ENCODE measurements at places on chromosomes 2 and 18.

GRCh38 chr18:48548011-48548771 lies 9.4 kb downstream of the CTIF start:
- DNase-seq, result peak; percentile 87

GRCh38 chr18:40159141-40160017 lies 1795.7 kb upstream of the PIK3C3 start:
- no peak for DNase-seq

- DNase-seq, result peak; percentile 57
Measured at GRCh38 chr18:77208964-77209363, 40.7 kb upstream of the GALR1 start.

DNA sequence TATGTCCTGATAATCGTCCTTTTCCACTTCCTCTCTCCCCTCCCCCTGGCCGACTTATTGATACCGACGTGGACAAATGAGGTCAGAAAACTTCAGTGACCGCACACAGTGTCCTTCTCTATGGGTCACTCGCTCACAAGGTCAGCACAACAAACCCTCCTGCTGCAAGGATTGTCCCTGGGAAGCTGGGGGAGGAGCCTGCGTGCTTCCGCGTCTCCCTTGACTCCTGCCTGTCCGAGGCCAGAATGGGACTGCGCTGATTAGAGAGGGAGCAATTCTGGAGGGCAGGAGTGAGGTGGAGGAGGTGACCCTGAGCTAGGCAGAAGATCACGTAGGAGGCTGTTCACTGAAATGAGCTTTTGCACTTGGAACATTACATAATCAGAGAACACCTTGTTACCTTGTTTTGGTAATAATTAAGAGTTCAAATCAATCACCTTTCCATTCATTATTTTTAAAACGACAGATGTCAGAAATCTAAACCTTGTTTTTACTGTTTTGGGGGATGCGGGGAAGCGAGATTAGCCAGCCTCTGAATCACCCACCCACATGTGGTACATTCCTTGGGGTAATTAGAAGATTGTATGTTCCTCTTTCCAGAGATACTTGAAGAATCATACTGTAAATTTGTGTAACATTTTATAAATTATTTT lies 70.6 kb downstream of the CTAGE1 start:
- DNase-seq, result peak; percentile 65

DNA sequence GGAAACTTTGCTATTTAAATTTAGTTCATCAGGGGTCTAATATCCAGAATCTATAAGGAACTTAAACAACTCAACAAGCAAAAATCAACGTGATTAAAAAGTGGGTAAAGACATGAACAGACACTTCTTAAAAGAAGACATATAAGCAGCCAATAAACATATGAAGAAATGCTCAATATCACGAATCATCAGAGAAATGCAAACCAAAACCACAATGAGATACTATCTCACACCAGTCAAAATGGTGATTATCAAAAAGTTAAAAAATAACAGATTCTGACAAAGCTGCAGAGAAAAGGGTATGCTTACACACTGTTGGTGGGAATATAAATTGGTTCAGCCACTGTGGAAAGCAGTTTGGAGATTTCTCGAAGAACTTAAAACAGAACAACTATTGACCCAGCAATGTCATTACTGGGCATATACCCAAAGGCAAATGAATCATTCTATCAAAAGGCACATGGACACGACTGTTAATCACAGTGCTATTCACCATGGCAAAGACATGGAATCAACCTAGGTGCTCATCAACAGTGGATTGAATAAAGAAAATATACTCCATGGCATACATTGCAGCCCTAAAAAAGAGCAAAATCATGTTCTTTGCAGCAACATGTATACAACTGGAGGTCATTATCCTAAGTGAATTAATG lies 189.9 kb downstream of the SLC4A10 start:
- no peak for DNase-seq

- no peak for DNase-seq
Measured at GRCh38 chr2:233473878-233474277, 92.7 kb downstream of the USP40 start.

DNA sequence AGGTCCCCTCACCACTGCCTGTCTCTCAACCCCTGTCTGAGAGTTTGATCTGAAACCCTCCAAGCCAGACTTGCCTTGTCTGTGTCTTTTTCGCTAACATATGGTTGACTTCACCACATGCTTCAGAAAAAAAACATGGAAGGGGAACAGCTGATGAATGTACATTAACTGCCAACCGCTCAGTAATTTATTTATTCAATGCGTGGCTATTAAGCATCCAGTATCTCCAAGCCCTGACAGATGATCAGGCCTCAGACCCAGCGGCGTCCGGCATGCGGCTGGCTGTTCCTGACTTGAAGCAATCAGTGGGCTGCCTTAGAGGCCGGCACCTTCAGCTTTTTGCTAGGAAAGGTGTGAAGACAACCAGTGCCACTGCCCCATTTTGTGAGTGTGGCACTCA lies 62.3 kb downstream of the NGEF start:
- DNase-seq, result no peak

GRCh38 chr2:214014551-214015220 lies 396.2 kb upstream of the VWC2L start:
- DNase-seq, result no peak

GRCh38 chr2:68500649-68501048 lies 33.3 kb downstream of the APLF start:
- no peak for DNase-seq

DNA sequence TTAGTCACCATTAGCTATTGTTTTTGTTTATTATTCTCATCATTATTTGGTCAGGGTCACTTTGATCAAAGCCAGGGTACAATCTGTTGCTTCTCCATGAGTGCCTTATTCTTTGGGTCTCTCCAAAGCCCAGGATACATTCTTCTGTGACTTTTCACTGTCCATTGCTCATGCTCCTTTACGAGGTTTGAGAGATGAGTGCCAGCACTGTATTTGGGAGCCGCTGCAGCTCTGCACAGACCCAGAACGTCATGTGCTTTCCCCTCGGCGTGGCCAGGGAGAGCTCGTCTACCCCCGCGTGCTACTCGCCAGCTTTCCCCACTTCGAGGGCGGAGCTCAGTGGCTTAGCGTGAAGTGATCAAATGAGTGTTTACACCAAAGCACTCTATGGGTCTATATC lies 123.7 kb downstream of the COL6A3 start:
- DNase-seq, result peak; percentile 89

GRCh38 chr2:181461056-181461997 lies 4.1 kb downstream of the ITGA4 start:
- no peak for DNase-seq

DNA sequence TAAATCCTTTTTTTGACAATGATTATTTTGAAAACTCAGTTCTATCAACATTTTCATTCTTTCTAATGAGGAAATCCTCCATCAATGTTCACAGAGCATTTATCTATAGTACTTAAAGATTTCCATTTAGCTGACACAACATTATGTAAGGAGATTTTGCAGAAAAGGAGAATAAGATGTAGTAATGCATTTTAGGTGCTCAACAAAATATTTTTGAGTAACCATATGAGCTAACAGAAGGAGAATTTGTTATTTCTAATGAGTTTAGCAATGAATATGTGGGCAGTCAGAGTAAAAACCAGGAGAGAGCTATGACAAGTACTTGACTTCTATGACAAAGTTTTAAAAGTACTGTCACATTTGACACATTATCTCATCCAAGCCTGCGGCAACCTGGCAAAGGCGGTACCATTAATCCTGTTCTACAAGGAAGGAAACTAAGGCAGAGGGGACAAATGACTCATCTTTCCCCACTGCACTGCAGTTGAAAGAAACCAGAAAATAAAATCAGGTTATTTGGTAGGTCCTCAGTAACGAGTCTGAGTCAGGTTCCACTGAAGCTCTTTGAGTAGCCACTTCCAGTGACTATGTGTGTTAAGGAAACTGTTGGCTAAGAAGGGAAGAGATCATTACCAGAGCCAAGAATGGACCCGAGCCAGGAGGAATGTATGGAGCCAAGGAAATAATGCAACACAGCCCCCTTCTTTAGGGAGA lies 134.1 kb upstream of the ITGB6 start:
- DNase-seq, result peak; percentile 90

GRCh38 chr2:85959185-85959584 lies 70.4 kb upstream of the ST3GAL5 start:
- DNase-seq, result no peak

DNA sequence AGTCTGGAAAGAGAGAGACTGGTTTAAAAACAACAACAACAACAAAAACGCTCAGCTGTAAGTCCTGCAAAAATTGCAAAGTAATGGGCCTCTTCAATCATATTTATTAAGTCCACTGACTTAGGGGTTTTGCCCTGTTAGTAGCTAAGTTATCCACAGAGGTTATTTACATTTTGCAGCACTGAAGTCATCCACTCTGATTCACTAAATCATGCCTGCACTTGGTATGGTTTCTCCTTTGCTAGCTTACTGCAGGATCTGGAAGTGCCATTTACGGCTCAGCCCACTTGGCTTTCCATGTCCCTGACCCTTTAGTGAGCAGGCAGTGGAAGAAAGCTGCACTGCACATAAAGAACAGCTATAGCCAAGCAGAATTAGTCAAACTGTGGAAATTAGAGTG lies 484.4 kb downstream of the NRXN1 start:
- no peak for DNase-seq

DNA sequence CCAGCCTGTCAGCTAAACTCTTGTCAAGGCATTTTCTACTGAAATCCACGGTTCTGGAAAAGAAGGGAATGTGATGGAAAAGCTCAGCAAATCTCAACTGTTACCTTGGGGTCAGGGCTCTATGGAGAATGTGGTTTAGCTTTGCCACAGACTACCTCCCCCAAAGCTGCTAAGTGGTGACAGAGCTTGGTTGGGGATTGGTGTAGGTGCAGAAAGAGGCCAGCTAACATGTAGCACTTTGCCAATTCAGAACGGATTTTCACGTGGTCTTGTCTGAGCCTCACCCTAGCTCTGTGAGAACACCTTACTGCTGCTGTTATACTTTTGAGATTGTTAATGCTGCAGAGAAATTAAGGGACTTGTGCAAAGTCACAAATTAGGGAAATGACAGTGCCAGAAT lies 331.1 kb downstream of the RND3 start:
- no peak for DNase-seq

- DNase-seq, result no peak
Measured at GRCh38 chr18:76102626-76103025, 392.4 kb downstream of the ZNF516 start.

- DNase-seq, result peak; percentile 46
Measured at GRCh38 chr2:118861731-118862130, 14.3 kb upstream of the EN1 start.

DNA sequence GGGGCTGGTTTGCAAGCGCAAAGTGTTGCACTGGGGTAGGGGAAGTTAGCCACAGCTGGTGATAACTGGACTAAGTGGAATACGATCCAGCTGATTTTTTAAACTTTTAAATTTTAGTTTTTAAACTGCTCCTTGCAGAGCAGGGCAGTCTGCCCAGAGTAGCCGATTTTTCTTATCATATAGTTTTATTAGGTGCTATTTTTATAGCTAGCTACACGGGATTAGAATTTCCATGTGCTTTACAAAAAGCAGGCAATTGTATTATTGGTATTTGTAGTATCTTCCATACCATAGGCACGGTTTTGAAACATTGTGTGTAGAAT lies 9.6 kb downstream of the CPLX4 start:
- DNase-seq, result peak; percentile 16

Data from fibroblast of the aortic adventitia (primary cell).